Effector CD4-positive, alpha-beta T cell (primary cell): ENCODE measurements at places on chromosomes 2 and 18.

DNA sequence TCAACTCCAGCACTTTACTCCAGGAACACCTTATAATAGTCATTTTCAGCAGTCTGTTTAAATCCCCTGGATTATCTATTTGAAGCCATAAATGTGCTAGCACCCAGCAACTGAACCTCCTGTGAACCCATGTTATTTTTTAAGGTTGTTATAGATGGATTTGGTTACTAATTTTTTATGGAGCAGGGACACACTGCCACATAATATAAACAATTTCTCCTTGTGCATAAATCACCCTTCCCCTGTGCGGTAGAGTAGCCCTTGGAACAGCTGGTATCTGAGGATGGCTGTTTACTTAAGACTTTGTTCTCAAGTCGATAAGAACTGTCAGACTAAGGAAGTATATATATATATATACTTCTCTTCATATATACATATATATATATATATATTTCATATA, 367.4 kb downstream of the EPHA4 start:
- DNase-seq: no peak

DNA sequence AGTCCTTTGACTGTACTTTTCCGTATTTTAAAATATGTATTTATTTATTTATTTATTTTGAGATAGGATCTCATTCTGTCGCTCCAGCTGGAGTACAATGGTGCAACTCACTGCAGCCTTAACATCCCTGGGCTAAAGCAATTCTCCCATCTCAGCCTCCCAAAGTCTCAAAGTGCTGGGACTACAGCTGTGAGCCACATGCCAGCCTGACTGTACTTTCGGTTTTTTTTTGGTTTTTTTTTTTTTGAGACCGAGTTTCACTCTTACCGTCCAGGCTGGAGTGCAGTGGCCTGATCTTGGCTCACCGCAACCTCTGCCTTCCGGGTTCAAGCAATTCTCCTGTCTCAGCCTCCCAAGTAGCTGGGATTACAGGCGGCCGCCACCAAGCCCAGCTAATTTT, 28.9 kb upstream of the CCNYL1 start:
- no peak for DNase-seq

DNA sequence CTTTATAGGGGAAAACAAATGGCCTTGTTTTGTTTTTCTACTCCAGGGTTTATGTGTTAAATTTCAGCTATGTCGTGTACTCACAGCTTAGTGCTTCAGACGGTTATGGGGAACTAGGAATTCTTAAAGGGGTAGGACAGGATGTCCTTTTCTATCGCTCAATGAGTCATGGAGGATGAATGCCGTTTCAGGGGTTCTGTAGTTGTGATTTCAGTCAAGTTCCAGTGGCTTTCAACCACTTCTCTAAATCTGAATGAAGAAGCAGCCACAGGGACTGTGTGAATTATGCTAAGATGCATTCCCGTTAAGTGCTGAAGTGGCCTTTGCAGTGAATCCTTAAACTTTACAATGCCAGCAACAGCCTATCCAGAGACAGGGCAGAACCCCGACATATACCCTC, 1231.7 kb upstream of the ZEB2 start:
- DNase-seq: no peak

DNA sequence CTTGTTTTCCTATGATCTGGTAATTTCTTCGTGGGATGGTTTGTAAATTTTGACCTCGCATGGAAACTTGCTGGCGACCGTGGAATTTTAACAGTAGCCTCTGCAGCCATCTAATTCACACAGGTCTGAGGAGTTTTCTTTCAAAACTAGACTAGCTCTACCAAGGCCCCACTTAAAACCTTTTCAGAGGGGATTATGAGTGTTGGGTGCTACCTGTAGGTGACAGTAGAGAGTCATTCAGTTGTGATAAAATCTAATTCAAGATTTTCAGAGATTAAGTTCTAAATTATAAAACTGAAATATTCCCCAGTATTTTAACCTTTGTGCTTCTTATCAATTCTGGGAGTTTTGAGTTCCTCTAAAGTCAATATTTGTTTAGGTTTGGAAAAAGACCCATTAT, 31.0 kb downstream of the THSD7B start:
- no peak for DNase-seq

GRCh38 chr18:34977838-34978532, 63.2 kb upstream of the MAPRE2 start:
- peak; percentile 6 for DNase-seq

- no peak for DNase-seq
Measured at GRCh38 chr2:175742367-175742766, 259.7 kb downstream of the LNPK start.

DNA sequence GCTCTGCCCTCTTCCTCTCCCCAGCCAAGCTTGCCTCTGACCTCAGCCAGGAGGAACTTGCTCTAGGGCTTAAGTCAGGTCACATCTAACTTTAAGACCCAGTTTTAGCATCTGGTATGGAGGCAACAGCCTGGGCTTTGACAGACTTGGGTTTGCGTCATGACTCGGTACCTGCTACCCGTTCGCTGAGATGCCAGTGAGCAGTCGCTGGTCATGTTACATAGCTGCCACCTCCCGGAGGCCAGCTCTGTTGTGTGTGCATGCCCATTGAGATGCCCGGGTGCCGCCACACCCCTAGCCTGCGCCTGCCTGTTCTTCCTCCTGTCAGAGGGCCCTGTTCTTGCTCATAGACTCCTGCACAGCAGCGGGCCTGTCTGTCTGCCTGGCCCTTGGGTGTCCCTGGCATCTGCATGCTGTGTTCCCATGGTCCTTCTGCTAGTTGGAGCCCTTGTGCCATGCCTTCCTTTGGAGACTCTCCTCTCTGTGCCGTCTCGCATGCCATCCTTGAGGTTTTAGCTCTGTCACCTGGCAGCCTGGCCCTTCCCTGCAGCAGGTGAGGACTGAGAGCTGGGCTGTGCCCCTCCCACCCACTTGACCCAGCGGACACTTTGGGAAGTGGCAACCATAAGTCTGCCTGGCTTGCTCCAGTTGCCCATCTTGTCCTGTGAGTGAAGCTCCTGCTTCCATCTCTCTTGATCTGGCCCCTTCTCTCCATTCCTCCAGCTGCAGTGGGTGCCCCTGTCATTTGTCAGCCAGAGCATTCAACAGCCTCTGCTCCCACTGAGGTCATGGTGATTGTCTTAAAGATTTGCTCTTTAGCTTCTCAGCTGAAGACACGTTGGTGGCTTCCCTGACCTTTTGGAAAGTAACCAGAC, 24.9 kb downstream of the ASAP2 start:
- DNase-seq: no peak

GRCh38 chr2:29806461-29806860, 114.9 kb downstream of the ALK start:
- DNase-seq: no peak

DNA sequence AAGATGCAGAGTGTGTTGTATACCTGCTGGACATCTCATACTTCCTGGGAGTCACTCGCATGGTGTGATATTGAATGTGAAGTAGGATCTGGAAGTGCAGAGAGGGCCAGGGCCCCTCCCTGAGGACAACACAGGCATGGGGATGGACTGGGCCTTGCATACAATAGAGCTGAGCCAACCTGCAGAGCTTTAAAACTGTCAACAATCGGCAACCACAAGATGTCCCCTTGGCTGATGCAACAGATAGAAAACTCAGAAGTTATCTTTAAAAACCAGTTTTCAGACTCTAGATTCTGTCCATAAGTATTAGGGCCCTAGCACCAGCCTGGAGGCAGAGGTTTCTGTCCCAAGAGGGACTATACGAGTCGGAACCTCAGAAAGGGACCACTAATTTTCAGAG, 19.7 kb downstream of the EVA1A start:
- DNase-seq: no peak

- no peak for DNase-seq
Measured at GRCh38 chr18:6222271-6222670, 192.4 kb downstream of the L3MBTL4 start.

GRCh38 chr2:147223553-147224060, 621.2 kb upstream of the ACVR2A start:
- no peak for DNase-seq

DNA sequence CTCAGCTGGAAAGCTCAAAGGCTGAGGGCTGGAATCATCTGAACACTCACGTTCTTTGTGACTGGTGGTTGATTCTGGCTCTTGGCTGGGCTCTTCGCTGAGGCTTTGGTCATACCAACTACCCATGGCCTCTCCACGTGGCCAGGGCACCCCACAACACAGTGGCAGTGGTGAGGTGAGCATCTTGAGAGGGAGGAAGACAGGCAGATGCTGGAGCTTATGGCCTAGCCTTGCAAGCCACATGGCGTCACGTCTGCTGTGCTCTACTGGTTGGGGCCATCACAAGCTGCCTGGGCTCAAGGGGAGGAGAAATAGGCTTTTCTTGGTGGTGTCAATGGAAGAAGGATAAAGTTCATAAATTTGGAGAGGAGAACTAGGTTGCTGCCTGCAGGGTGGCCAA, 19.6 kb downstream of the LPIN1 start:
- no peak for DNase-seq

DNA sequence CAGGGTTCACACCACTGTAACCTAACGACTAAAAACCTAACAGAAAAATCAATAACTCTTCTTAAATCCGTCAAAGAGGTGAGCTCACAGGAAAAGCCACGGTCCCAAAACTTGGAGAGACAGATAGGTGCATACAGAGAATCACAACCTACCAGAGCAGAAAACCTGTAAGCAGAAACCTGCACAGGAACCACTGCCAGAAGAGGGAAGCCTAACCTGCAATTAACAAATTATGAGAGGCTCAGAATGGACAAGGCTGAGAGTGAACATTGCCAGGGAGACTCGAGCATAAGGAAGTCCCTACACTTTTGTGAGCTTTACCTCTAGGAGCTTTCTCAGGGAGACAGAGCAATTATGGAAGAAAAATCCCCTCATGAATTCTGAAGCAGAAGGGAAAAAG, 156.2 kb upstream of the NETO1 start:
- DNase-seq: no peak

- no peak for DNase-seq
Measured at GRCh38 chr2:239119346-239120126, 271.7 kb downstream of the TWIST2 start.
